ENCODE measurements at places on chromosomes 16 and 17.

- no peak for DNase-seq
These were observed 6.8 kb upstream of the ZP2 start for GRCh38 chr16:21218153-21218552.

GRCh38 chr17:77318491-77319210 is 177.9 kb downstream of the SEC14L1 start:
- no peak for DNase-seq

DNA sequence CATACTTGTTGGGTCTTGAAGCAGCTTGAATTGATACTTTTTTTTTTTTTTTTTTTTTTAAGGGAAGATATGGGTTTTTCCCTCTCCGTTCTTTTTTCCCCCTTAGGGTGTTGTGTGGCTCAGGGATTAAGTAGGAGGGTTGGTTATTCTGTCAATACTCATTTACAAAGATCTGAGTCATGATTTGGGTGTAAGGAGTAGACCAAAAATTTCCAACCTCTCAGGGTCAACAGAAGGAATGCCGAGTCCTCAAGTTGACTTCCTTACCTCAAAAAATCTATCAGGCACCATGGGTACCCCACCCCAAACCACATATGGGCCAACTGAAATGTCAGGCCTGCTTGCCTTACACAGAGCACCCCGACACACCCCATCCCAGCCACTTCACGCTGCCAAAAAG is 230.5 kb downstream of the CCDC182 start:
- no peak for DNase-seq

DNA sequence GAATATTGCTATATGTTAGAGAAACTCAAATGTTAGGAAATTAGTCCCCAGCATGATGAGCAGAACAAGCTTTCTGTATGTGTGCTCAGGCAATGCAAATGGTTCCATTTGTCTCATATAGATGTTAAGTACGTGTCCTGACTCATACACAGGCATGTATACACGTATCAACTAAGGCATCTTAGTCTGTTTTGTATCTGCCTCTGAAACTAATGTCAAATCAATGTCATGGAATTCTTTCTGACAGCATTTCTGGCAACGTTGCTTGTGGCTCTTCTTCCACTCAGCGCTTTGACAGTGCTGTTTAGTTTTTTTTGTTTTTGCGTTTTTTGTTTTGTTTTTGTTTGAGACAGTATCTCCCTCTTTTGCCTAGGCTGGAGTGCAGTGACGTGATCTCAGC is 111.9 kb downstream of the CNTNAP4 start:
- no peak for DNase-seq

- DNase-seq: no peak
These were observed 10.6 kb downstream of the ATP6V0D1 start for GRCh38 chr16:67470359-67470758.

DNA sequence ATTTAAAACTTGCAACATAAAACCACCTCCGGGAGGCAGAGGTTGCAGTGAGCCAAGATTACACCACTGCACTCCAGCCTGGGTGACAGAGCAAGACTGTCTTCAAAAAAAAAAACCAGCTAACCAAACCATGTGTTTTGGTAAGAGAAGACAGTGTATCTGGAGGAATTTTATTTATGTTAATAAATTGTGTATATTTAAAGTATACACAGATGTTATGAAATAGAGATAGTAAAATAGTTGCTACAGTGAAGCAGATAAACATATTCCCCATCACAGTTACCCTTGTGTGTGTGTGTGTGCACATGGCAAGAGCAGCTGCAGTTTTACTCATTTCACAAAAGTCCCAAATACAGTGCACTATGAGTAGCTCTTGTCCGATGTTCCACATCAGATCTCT is 54.8 kb upstream of the CRISPLD2 start:
- no peak for DNase-seq

GRCh38 chr16:19330841-19331397 is 45.4 kb downstream of the CLEC19A start:
- no peak for DNase-seq

DNA sequence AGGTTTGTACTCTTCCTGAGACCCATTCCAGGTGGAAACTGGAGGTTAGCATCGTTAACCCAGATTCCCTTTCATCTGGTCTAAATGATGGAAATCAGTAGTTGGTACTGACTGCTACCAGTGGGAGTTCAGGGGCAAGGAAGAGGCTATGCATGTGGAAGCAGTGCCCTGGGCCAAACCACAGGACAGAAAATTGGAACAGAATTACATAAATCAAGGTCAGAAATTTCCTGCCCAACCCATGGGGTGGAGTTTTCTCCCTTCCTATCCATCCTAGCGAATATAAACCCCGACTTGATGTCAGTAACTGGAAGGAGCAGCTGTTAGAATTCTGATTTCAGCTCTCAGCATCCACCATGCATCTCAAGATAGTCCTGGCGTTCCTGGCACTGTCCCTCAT is at the start of gene AOC2:
TSS of gene AOC2 (plus strand) at position 310 of the 400 bp plus-strand sequence. CDS start at position 357, 47 bp downstream.
- DNase-seq: no peak

DNA sequence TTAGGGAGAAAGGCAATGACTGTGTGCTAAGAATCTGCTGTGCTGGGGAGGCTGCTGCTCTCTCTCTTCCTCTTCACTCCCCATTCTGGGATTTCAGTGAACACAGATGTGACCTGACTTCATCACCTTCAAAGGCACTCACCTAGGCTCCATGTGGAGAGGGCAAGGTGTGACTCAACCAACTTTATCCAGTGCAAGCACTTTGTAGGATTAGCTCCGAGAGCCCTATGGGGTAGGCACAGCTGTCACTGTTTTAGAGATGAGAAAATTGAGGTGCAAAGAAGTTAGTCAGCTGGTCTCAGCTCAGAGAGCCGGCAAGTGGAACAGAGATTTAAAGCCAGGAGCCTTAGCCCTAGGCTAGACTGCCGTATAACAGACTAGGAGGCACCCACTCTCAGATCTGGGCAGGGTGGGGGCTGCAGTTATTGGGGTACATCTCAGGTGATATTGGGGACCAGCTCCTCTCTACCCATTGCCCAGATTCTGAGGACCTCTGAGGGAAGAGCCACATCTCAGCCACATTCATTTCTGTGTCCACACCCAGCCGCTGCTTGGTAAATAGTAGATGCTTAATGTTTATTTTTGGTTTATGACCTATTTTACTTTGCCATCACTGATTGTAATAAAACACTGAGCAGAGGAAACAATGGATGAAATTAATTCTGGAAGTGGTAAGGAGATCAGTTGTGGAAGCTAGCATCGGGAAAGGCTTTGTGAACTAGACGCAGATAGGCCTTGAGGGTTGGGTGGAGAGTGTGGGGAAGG is 138.8 kb downstream of the CCDC182 start:
- DNase-seq: no peak

GRCh38 chr16:77739559-77739892 is 17.2 kb downstream of the NUDT7 start:
- no peak for DNase-seq

DNA sequence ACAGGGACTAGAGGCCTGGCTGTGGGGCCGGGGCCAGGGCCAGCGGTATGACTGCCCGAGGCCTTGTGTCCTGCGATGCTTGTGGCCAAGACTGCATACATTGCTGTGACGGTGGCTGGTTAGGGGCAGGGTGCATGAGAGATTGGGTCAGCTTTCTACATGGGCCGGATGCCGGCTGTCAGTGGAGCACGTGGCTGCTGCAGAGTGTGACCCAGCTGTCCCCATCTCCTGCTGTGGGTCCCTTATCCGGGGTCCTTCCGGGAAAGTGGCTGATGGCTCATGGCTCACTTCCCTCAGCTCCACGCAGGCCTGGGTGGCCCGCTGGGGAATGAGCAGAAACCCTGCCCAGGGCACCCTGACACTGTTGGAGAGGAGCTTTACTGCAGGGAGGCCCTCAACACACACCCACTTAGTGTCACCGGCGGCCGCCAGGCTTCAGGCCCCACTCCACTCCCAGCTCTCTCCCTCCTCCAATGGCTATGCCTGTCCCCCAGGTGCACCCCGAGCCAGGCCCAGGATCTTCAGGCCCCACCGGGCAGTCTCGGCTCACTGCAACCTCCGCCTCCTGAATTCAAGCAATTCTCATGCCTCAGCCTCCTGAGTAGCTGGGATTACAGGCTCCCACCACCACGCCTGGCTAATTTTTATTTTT is 808 bp upstream of the RGS11 start:
- no peak for DNase-seq

GRCh38 chr17:2853283-2854142 is 57.3 kb downstream of the RAP1GAP2 start:
- DNase-seq: no peak

- DNase-seq: no peak
These were observed 797 bp downstream of the PRCD start for GRCh38 chr17:76540381-76541300.

DNA sequence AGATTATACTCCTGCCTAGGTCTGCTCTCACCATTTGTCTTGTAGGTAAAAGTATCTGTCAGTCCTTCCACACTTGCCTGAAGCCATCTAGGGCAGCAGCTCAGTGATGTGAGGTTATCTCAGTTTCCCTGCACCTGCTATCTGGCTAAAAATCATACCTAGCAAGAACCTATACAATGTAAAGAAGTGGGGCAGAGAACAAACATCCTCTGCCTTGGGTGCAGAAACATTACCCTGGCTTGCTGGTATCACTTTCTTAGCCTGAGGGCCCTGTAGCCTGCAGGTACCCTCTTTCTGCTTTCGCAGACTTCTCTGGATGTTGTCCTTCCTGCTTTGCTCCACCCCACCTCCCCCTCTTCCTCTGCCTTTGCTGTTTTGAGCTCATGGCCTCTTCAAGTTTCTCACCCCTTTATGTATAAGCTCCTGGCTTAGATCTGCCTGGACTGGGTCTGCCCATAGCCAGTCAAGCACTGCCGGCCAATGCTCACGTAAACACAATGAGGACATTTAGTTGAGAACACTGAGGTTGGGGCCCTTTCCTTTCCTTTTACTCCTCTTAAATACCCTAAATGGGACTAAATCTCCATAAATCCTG is 8.7 kb upstream of the SDK2 start:
- DNase-seq: no peak

GRCh38 chr16:85363881-85364280 is 249.2 kb upstream of the GSE1 start:
- no peak for DNase-seq

DNA sequence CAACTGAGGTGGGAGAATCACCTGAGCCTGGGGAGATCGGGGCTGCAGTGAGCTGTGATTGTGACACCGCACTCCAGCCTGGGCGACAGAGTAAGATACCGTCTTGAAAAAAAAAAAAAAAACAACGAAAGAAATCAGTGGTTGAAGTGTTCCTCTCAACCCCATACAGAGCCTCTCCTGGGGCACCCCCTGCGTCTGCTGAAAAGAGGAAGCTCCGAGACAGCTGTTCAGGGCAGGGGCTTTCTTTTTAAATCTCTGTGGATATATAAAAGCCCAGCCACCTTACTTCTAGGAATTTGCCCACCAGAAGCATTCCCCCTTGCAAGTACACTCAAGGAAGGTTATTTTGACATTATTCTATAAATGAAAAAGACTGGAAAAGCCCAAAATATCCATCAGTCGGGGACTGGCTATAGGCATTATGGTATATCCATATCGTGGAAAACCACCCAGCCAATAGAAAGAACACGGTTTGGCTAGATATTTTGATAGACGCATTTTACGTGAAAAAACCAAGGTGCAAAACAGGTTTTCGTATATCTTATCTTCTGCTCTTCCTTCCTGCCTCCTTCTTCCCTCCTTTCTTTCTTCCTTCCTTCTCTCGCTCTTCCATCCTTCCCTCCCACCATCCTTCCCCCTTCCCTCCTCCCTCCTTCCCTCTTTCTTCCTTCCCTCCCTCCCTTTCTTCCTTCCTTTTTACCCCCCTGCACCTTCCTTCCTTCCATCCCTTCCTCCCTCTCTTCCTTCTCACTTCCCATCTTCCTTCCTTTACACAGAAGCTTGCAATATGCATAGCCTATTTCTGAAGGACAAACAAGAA is 9.2 kb upstream of the CCL22 start:
- DNase-seq: no peak

DNA sequence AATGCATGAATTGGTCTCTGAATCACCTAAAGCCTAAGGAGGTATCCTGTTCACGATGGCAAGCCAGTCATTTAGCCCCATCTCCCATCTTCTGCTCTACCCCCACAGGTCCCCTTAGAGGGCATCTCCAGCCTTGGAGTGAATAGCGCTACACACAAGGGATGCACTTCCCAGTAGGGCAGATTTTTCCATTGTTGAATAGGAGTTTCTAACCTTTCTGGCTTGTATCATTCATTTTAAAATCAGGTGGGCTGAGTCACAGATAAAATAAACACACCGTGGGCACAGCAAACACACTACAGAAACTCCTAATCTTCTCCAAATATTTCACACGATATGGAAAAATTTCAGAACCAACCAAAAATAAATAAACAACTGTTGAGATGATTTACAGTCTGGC is 201.2 kb upstream of the NOG start:
- no peak for DNase-seq

DNA sequence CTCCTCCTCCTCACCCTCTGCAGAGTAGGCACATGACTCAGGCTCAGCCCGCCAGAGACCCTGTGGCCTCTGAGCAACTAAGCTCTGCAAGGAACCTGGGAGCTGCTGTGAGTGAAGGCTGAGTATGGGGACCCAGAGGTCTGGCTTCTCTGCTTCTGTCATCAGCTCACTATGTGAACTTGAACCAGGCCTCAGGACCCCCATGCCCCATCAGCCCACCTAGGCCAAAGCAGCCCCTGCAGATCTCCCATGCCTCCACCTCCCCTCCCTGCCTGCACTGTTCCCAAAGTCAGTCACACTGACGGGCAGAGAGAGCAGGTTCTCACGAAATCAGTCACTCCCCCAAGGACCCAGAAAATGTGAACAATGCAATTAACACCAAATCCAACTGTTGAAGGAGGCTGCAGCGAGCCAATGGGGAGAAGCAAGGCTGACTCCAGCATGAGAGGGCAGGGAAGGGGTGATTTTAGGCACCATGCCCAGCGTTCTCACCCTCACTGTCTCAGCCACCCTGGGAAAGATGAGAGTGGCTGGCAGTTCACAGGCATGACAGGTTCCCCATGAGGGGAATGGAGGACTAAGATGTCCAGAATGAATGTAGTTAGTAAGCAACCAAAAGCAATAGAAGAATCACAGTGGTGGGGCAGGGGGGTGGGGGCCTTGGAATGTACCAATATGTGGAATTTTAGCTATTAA is 60.6 kb downstream of the BEAN1 start:
- no peak for DNase-seq

GRCh38 chr17:44146375-44147346 is 4.9 kb downstream of the HROB start:
- DNase-seq: no peak

- DNase-seq: no peak
These were observed 7.7 kb downstream of the CCL3L1 start for GRCh38 chr17:36188891-36189306.

DNA sequence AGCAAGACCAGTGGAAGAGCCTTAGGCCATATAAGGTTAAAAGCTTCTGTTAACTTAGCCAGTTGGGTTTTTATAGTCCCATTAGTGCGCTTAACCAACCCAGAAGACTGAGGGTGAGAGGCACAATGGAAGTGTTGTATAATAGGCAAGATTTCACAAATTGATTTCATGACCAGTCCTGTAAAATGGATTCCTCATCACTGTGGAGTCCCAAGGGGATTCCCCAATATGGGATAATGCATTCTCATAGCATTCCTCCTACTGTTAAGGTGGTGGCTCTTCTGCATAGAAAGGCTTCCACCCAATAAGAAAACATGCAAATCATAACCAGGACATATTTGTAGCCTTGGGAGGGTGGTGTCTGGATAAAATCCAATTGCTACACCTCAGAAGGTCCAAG is 22.1 kb upstream of the B4GALNT2 start:
- DNase-seq: no peak

All from stimulated activated CD4-positive, alpha-beta T cell treated with anti-CD3 and anti-CD28 coated beads, Interleukin-2, amount 100 ng/mL, for 48 hours (primary cell).